ENCODE measurements at places on chromosomes 2 and 18.

GRCh38 chr2:10252661-10253060, 50.0 kb upstream of the HPCAL1 start:
- DNase-seq = no peak

DNA sequence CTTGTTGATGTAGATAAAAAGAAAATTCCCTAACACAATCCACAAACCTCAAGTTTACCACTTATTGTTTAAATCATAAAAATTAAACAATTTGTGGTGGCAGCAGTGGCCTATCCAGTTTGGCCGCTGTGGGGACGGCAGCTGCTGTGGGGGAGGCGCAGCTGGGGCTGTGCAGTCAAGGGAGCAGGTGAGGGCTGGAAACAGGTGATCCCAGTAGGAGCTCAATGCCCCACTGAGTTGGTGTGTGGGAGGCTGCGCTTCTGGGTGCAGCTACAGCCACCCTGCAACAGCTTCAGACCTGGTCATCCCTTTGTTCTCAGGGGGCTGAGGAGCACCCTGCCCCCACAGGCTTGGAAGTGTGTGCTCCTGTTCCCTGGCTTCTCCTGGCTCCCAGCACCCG, 266.0 kb upstream of the FSIP2 start:
- no peak for DNase-seq

DNA sequence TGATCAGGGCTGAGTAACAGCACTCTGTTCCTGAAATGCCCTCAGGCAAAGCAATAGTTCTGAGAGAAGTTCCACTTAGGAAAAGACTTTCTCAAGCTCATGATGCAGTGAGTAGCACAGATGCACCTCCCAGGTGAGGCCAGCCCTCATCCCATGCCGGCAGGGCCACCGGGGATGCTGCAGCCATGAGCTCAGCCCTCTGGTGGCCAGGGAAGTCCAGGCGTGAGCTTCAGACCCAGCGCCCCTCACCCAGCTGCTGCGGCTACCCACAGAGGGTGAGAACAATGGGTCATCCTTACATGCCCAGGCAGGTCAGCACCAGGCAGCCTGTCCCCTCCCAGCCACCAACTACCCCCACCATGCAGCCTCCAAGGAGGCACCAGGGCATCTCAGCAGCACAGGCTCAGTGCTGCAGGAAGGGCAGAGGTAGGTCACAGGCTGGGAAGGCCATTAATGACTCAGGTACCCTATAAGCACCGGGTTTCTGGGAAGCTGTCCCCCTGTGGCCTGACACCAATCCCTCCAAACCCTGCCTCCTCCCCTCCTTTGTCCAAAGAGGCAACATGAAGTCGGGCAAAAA, 50.6 kb downstream of the TTC32 start:
- no peak for DNase-seq

- DNase-seq = peak; percentile 65
These were observed 56.5 kb upstream of the CREB1 start for GRCh38 chr2:207473049-207473930.

DNA sequence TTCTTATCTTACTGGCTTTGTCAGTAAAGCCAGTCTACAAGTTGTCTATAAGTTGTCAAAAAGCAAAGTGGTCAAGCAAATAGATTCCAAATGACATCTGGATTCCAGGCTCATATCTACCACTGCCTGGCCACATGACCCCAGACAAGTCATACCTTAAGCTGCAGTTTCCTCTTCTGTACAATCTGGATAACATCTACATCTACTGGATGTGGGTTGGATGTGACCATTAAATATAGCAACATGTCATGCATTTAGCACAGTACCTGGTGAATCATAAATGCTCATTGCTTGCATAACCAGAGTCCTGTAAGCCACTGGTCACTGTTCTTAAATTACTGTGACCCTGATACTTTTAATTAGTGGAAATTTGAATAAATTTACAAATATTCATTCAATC, 16.8 kb downstream of the COBLL1 start:
- DNase-seq = no peak

DNA sequence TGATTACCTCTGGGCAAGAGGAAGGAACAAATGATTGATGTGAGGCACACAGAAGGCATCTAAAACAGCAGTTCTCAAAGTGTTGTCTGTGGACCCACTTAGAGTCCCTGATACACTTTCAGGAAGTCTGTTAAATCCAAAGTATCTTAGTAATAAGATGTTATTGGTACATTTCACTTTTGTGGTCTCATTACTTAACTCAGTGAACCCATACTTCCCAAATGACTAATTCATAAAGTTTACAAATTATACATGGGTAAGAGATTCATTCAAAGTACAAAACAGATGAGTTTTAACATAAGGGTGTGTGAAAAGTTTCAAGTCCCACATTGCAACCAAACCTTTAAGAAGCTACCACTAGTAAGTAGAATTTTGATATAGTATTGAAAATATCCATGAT, 440.5 kb downstream of the NUP35 start:
- DNase-seq = no peak

DNA sequence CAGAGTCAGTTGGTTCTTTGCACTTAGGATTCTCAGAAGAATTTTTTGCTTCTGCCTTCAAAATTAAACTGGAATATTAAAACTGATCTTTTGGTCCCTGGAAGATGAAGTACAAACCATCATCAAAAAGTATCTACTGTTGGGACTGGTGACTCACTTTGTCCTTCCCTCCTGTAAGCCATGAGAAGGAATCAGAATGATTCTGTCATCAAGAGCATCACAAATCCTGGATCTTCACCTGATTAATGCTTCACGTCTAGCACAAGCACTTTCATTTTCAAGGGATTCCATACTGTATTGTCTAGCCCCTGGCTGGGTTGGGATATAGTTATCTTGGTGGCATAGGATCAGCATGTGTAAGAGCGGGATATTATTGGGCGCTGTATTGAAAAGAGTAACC, 69.3 kb upstream of the CYP1B1 start:
- DNase-seq = no peak

- DNase-seq = no peak
These were observed 316.6 kb downstream of the FIGN start for GRCh38 chr2:163419000-163419830.

DNA sequence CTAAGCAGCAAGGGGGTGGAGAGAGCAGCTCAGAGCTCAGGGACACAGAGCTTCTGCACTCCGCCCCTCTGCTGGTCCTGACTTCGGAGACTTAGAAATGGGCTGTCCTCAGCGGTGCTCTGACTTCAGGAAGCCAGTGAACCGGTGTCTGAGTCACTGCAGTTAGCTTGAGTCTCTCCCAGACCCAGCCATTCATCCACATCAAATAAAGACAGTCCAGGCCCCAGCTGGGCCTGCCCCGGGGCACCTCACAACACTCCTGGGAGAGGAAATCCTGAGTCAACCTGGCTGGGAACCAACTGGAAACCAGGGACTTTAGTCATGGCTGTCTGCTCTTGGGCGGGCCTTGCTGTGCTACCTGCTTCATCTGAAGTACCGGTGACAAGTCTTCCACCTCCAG, 5.4 kb upstream of the ITGB6 start:
- no peak for DNase-seq

DNA sequence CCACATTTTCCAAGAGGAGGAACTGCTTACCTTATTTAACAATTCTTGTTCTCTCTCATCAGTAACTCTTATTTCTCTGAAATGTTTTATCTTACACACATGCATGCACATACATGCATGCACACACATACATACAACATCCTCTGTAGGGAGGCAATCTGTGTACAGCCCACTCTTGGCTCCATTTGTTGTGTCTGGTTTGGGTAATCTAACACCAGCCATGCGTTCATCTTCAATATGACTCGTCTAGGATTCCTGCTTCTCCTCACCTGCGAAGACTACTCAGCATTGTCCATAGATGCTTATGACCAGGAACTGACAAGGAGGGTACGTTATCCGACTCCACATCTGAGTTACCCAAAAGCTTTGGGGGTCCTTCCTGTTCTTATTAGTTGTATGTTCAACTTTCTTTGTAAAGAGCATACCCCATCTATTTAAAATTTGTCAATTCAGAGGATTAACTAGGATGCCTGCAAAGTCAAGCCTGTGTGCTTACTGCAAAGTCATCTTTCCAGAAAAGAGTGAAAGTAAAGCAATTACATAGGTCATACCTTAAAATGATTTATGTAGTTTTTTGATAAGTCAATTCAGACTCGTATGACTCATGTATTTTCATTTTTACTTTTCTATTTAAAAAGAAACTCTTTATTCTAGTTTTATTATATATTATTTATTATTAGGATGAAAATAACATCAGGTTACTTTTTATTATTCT, 18.2 kb downstream of the LYPD6B start:
- no peak for DNase-seq

DNA sequence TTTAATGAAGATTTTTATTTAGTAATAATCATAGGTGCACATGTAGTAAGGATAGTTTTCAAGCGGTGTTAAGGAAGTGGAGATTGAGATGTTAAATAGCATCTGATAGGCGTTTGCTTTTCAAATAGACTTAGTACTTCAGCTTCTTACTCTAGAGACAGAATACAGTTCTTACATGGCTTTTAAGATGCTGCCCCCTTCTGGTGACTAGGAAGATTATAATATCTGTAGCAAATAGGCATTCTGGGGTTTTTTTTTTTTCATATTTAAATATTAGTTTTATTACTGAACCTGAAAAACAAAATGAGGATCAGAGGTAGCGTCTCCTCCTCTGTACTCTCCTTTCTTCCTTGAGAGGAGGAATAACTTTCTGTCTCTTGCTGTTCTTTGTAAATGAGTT, 100.2 kb downstream of the AGAP1 start:
- DNase-seq = no peak

DNA sequence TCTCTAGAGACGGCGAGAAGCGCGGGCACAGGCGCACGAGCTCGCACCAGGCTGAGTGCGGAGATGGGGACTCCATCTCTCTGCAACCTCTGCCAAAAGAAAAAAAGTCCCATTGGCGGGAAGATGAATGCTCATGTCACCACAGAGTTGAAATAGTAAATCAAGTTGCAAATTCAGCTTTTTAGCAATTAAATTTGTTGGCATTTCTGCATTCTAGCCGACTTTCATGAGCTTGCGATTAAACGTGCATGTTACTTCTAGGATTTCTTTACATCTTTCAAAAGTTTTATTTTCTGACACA, 588 bp downstream of the CHAC2 start:
- DNase-seq = no peak

DNA sequence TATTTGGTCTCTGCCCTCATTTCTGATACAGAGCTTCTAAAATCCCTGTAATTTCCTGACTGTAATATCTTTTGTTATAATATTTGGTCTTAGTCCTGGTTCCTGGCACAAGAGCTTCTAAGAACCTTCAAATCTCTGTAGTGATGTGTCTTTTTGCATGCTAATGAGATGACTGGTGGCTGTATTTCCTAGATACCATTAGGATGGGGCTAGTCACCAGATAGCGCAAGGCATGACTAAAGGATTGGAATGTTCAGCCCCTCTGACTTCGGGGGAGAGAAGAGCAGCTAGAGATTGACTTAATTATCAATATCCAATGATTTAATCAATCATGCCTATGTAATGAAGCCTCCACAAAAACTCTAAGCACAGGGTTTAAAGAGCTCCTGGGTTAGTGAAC, 620.8 kb upstream of the ACVR2A start:
- no peak for DNase-seq

GRCh38 chr2:210657874-210658273, 101.5 kb downstream of the CPS1 start:
- DNase-seq = no peak

DNA sequence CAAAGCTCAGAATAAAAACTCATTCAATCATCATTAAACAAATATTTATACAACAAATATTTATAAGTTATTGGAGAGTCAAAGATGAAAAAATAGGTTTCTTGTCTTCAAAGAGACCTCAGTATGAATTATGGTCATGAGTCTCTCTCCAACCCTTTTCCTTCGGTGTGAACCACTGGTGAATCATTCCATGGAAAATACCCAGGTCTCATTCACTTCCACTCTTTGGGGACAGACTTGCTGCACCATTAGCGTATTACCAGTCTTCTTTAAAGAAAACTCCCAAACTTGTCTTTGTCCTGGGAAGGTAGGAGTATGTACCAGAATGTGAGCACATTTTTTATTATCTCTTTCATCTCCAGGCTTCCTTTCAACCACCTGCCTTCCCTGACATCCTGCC, 257.4 kb upstream of the RBMS1 start:
- no peak for DNase-seq

DNA sequence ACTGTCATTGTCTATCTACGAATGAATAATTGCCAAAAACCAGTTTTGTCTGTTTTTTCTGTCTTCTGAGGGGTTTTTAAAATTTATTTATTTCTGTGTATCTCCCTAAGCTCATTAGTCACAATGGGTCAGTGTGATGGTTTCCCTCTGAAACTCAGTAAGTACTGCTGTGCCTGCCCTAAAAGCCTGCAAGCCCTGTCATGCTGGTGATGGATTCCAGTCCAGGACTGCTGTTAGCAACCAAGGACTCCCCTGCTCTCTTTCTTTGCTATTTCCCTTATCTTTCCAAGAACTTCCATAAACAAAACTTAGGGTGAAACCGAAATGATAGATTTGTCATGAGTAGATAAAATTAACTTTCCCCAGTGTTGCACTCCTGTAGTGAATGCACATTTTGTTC, 11.8 kb upstream of the DSG2 start:
- DNase-seq = no peak

DNA sequence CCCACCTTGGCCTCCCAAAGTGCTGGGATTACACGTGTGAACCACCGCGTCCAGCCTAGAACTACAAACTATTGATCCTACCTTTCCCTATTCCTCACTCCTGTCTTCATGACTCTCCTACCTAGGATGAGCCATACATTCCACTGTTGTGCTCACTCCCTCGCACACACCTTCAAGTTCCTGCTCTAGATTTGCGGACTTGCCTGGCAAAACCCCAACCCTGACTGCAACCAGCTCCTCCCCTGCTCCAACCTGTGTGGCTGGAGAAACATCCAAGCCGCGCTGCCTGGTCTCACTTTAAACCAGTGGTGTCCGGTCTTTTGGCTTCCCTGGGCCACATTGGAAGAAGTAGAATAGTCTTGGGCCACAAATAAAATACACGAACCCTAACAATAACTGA, 5.0 kb upstream of the DNPEP start:
- DNase-seq = no peak

GRCh38 chr2:115480741-115481140, 1038.3 kb downstream of the DPP10 start:
- no peak for DNase-seq

- no peak for DNase-seq
These were observed 103.5 kb downstream of the ANKRD44 start for GRCh38 chr2:197207106-197207505.

DNA sequence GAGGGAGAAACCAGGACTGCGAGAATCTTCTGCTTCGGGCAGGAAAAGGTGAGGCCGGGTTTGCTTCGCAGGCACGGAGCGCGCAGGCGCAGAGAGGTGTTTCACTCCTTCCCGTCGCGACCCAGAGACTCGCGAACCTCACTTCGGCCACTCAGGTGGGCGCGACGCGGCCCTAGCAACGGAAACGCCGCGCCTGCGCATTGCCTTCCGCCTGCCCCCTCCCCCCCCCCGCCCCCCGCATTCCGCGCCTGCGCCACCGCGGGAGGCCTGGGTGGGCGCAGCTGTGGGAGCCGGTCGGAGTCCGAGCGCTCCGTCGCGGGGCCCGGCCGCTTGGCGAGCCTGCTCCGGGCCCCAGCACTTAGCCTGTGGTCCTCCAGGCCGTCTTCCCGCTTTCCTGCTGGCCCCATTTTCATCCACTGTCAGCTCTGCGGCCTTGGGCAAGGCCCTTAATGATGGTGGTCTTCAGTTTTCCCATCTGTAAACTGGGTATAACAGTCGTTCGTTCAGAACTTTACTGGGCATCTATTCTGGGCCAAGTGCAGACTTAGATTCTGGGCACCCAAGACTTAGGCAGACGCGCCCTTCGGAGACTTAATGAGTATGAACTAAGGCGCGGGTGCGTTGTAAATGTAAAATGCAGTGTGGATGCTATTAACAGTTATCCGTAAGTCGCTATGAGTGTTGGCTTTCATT, 62.1 kb upstream of the ACKR3 start:
- DNase-seq = no peak
